ENCODE measurements at places on chromosomes 7 and 10.
A peak's percentile ranks its signal among the peaks of the same experiment; 100 is the strongest.

DNA sequence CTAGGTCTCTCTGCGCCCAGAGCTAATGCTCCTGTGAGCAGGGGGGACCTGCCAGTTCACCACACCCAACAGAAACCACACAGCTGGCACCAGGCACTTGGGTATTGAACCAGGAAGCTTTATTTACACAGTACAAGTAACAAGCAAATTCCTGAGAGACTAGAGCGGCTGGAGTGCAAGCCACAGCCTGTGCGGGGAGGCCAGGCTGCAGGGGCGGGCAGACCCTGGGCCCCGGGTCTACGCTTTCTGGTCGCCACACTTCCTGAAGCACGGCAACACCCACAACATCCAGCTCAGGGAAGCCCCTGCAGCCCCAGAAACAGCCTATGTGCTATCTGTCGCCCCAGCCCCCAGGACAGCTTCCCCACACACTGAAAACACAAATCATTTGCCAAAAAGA is 125.0 kb downstream of the FAM53B start:
- DNase-seq, result peak; percentile 36

DNA sequence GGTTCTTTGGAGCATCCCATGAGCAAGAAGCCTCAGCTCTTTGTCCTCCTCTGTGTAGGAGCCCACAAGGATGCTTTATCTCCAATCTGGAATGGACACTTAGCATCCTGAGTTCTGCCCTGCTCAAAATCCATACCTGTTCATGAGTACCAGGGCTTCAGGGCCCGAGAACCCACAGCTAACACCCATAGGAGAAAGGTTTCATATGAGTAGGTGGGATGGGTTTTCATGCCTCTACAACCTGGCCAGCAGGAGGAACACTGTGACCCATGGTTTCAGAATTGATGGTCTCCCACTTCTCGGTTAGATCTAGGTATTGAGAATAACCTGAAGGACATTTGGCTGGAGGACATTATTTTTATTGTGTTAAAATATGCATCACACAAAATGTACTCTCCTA is 57.8 kb downstream of the TBXAS1 start:
- no peak for DNase-seq

GRCh38 chr7:31071645-31072029 is 19.5 kb downstream of the ADCYAP1R1 start:
- no peak for DNase-seq

DNA sequence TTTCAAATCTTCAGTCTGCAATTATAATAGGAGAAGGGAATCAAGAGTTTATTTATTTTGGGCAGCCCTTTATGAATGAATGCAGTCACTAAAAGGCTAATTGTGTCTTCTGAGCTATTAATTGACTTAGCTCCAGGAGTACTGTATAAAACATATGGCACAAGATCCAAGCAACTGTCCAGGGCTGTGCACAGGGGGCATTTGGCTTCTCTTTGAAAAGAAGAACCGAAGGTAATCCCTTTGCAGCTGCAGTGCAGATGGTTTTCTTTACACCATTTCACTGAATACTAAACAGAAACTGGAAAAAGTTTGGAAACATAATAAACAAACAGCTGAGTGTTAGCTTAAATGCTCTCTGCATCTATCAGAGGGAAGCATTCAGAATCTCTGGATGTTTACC is 282.6 kb upstream of the LRRN3 start:
- no peak for DNase-seq

- no peak for DNase-seq
These were observed 1107.2 kb upstream of the CELF2 start for GRCh38 chr10:9910446-9910845.

GRCh38 chr10:1114719-1115606 is 58.8 kb downstream of the WDR37 start:
- no peak for DNase-seq

GRCh38 chr7:13411636-13412035 is 577.8 kb downstream of the ETV1 start:
- no peak for DNase-seq

DNA sequence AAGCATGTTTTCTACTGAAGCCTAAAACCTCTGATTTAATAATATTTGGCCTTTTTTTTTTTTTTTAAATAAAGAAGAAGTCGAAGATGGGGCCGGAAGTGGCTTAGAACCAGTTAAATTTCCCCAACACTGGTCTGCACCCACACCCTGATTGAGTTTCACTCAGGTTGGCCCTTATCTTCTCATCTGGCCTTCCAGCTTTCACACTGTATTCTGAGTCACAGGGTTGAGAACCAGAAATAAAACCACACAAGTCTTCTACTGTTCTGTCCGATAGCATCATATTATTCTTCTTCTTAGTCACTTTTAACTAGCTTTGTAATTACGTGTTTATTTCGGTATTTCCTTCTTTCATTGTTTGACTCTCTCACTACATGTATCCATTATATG is 9.9 kb downstream of the ZNF365 start:
- DNase-seq, result peak; percentile 65

DNA sequence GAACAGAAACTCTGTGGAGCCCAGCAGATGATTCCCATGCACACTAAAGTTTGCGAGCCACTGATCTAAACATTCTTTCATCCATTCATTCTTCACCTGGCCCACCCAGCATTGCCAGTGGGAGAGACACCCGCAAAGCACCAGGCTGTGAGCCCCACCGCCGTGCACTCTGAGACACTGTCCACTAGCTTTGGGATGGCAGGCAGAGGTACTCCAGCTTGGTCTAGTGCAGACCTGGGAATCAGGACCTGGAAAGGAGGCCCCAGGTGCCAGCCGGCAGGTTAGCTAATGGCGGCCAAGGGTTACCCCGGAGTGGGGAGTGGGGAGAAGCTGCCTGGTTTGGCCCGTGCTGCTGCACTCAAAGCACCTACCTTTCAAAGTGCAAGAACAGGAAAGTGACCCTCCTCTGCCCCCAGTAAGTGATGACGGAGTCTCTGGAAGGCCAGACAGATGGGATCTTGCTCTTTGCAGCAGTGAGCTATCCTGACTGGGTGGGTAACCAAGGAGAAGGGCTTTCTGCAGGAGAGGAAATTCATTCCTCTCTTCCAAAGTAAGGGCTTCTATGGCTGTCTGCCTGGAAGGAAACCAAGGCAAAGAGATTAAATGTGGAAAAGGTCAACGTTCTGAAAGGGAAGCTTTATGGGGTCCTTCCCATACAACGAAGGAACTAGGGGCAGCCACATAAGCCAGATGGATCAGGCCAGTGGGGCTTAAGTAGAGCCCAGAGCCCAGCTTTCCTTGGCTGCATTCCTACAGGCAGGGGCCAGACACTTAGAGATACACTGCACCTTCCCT is 74.2 kb upstream of the LRRC4 start:
- DNase-seq, result no peak

- no peak for DNase-seq
These were observed 111.2 kb upstream of the KIAA1217 start for GRCh38 chr10:24097751-24098207.

DNA sequence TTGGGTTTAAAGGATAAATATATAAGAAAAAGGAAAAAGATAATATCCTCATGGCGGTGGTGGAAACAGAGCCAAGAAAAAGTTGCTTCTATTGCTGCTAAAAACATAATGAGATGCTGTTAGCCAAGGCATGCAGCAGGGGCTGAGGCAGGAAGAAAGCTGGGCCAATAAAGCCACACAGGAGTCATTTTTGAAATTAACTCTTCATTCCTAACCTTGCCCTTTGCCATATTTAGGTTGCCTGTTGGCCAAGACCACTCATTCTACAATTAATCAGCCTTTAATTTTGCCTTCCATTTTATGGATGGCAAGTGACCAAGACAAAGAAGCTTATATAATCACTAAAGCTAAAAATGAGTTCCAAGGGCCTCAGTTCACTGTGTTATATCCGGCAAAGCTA is 58.2 kb downstream of the ARMH3 start:
- DNase-seq, result no peak

- no peak for DNase-seq
These were observed 147.8 kb upstream of the AUTS2 start for GRCh38 chr7:69450456-69450855.

DNA sequence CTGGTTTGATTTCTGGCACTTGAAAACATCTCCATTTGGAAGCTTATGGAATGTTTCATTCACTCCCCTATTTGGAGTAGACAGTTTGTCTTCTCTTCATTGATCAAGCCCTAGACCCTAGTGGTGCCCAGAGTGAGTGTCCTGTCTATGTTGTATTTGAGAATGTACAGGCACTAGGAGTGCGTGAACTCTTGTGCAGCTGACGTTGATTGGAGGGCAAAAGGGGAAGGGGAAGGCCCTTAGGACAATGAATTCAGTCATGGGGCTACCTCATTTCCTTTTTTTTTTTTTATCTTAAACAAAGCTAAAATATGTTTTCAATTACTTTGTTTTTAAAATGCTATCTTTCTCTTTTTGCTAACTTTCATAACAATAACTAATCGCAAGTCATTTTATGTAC is 66.5 kb downstream of the ADD3 start:
- peak; percentile 38 for DNase-seq

- DNase-seq, result no peak
These were observed 207.9 kb upstream of the FOXP2 start for GRCh38 chr7:114206688-114207087.

DNA sequence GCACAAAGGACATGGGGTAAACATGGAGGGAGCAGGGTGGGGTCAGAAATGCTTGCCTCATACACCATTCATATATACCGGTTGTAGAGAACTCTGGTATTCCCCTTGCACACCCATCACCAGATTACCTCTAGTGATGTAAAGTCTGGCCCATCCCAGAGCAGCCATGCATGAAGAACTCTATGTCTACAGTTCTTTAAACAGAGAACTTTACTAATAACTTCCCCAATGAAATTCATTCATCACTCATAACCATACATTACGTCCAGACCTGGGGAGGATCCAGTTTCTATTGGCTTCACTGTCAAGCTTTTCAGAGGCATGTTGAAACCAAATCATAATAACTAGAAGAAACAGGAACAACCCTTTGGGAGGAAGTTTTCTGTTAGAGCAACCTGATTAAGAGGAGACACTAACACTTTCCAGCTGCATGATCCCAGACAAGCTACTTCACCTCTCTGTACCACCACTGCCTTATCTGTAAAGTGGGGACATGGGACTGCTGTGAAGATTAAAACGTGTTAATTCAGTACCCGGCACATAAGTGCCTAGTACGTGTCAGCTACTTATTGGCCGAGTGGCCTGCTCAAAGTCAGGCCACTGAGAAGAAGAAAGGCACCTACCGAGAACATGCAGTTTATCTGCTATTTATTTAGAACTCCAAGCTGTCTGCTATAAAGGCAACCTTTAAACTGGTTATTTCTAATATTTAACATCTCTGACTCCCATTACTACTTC is 59.7 kb downstream of the IGF2BP3 start:
- no peak for DNase-seq

- DNase-seq, result no peak
These were observed 14.4 kb upstream of the SP4 start for GRCh38 chr7:21413502-21413901.

DNA sequence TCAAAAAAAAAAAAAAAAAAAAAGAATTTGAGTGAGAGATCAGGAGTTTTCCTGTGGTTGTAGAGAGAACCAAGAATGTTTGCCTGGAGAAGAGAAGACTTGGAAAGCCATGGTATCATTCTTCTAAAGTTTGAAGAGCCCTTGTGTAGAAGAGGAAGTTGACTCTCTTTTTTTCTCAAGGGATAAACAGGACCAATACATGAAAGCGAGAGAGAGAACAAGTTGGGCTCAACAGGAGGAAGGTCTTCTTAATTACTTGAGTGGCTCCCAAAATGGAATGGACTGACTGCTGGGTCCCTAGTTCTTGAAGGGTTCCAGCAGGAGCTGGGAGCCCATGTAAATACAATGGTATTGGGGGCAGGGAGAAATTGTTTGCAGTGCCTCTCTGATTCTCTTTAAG is 173.3 kb upstream of the ADO start:
- no peak for DNase-seq

- DNase-seq, result no peak
These were observed 140.4 kb upstream of the NPY start for GRCh38 chr7:24143547-24143946.

DNA sequence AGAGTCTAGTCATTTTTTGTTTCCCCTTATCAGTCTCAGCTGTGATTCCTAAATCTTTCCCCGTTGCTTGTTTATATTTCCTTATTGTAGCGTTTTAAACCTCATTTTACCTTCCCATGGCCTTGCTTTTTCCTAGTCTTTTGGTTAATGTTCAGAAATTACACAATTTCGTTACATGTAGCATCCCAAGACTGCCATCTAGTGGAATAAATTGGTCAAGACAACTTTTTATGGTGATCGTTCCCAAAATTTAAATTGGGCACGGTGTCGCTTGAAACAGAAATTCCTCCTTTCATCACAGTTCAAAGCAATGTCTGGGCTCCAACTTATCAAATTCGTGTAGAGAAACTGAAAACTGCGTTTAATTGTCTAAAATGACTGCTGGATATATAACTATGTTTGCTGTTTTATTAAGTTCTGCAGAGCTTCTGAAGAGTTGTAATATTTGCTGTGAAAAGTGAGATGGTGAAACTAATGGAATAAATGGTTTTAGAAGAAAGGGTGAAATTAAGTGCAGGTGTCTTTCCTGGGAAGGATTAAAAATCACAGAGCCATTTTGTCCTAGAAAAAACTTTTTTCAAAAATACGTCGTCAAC is 370.2 kb downstream of the PHF14 start:
- peak; percentile 38 for DNase-seq

DNA sequence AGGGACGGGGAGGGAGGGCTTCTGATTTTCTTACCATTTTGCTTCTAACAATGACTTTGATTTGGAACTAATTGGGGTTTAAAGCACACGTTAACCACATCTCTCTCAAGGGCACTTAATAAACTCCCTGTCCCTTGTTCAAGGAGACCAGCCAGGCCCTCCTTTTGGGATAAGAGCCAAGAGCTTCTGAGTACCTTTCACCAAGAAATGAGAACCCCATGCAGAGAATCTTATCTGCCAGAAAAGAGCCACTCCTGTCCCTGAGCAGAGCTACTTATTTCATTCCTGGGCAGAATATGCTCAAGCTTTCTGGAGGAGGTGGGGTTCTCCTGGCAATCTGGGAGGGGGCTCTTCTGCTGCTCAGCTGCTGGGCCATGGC is 574.6 kb downstream of the GALNT17 start:
- DNase-seq, result no peak

- no peak for DNase-seq
These were observed 148.9 kb upstream of the FEZF1 start for GRCh38 chr7:122453432-122453831.

DNA sequence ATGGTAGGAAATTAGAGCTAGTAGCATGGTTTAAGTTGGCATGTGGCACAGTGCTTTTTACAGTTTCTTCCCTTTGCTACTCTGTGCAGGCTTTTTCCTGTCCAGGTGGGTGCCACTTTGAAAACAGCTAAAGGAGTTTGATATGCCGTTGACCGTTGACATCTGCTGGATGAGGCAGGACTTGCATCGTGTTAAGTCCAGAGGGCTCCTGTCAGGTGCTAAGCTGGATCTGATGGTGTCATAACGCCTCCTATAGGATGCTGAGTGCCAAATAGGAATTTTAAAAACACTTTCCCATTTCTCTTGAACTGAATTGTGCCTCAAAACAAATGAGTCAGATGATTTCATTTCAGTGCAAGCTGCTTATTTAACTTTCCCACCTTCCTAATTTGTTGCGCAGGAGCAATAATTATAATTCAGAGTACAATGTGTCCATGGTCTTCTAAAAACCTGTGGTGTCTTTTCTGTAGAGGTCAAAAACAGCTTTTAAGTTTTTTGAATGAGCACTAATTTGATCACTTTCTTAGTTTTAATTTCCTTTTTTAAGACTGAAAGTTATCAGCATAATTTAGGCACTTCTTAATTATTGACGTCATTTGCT is 178.3 kb downstream of the CDCA7L start:
- DNase-seq, result peak; percentile 70

Measured in common myeloid progenitor, CD34-positive (primary cell).